Fibroblast of skin of right biceps (primary cell): ENCODE measurements at places on chromosomes 16 and 17.

- DNase-seq: no peak
Measured at GRCh38 chr17:74712756-74713155, at the start of gene CD300LF. CD300LF (minus strand) TSS chr17:74712923; CDS start chr17:74712866, 57 bp downstream.

GRCh38 chr17:2102931-2103809 lies 48.3 kb downstream of the HIC1 start:
- peak; percentile 92 for DNase-seq

- DNase-seq: peak; percentile 60
Measured at GRCh38 chr17:63082952-63083351, 116.9 kb downstream of the TANC2 start.

- peak; percentile 66 for DNase-seq
Measured at GRCh38 chr17:20091174-20092029, 82.2 kb downstream of the SPECC1 start.

DNA sequence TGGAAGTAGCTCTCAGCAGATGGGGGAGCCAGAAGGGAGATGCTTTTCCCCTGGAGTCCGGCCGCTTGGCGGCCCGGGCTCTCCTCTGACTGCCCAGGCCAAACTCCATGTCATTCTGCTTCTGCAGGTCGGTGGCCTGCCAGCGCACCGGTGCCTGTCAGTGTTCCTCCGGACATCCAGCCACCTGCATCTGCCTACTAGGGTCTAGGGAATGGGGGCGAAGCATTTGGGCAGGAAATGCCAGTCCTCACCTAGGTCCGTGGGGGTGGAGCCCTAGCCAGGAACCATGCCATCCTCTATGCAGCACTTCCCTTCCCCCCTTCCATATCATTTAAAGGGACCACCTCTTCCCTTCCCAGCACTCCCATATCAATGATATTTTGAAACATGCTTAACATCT lies 34.2 kb downstream of the GJC1 start:
- DNase-seq: no peak

DNA sequence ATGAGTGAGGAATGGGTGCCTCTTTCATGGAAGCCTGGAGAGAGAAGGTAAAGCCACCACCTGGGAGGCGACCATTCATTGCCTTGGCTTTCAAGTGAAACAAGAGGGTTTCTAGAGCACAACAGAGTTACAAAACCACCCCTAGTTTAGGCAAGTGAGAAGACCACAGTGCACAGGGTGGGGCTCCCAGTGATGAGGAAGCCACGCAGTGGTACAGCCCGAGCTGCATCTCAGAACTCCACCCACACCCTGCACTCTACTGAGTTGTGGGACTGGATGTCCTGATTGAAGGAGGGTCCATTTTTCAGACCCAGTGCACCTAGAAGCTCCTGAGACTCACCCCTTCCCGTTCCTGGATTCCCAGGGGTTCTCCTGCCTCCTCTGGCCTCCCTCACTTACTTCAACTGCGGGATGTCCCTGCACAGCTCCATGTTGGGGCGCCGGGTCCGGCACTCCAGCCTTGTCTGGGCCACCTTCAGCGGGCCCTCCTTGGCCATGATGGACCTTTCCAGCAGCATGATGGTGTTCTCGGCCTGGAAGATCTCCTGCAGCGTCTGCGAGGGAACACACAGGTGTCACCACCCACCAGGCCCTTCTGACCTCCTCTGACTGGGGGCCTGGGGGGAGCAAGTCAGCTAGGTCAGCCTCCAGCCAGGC lies 55.1 kb upstream of the EMP2 start:
- no peak for DNase-seq

- DNase-seq: no peak
Measured at GRCh38 chr17:78039581-78039980, 81.1 kb downstream of the TNRC6C start.

DNA sequence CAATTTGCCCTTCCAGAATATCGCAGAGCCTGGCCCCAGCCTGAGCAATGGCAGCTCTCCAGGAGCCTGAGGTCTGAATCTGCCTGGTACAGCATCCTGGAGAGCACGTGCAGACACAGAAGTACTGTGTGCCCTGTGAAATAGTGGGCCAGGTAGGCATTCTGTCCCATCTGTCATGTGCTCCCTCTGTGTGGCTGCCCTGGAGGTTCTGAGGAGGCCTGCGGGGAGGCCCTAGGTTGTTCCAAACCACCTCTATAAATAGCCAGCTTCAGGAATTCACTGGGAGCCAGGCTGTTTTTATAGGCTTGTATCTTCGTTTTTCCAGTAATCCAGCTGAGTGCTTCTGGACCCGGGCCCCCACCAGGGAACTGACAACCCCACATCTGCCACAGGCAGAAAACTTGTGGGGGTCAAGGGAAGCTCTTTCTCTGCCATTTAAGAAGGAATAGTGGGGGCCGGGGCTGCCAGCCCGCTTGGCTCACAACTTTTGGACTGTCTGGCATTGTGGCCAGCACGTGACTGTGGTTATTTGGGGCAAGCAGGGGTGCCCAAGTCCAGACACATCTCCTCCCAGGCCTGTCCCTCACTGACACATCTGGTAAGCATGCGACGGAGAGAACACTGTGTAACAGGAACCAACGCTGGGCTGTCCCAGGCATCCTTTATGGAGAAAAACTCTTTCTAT lies 356.3 kb upstream of the TNRC6C start:
- peak; percentile 41 for DNase-seq

DNA sequence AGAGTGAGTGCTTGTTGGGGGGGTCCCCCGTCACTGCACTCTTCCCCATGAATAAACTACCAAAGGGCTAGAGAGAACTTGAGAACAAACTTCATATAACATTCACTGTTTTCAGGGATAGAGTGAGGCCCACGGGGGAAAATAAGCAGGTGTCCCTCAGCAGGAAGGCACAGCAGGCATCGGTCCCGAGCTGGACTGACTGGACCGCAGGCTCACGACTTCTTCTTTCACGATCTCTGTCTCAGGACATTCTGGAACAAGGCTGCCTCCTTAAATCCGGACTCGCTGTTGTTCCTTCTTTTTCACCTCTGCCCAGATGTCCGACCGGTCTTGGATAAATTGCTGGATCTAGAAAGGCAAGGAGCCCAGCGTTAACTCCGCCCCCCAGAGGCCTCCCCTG lies 14.8 kb downstream of the CCDC42 start:
- no peak for DNase-seq

- no peak for DNase-seq
Measured at GRCh38 chr16:77336637-77337036, 98.2 kb downstream of the ADAMTS18 start.

DNA sequence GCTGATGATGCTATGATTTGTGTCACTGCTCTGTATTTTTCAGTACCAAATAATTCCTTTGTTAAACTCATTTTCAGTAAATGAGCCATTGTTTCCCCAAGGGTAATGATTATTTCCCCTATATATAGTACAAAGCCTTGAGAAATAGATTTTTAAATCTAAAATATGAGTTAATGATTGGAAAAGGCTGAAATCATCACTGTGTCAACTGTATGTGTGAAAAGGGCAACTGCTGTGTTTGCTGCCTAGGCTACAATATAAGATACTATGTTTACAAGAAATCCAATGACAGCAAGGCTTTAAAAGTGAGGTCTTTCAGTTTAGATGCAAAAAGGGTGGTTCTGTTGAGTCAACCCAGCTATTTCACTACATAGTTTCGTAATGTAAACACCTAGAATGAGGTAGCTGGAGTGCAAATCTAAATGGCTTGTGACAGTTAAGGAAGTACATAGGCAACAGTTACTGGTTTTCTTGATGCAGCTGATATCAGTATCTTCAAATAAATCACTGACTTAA lies 15.3 kb downstream of the NLK start:
- DNase-seq: peak; percentile 21

DNA sequence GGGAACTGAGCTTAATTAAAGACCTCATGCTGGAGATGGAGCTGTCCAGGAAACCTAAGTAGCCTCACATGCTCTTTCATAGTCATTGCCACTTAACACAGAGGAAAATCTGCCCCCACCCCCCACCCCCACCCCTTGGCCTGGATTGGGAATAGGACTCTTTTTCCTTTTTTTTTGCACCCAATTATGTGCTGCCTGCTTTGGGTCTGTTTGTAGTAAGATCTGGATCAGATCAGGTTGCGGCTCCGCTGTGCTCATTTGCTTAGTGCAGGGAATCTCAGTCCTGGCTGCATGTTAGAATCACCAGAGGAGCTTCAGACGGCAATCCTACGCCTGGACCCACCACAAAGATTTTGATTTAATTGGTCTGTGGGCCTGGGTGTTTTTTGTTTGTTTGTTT lies 219.0 kb downstream of the UTP18 start:
- DNase-seq: no peak

DNA sequence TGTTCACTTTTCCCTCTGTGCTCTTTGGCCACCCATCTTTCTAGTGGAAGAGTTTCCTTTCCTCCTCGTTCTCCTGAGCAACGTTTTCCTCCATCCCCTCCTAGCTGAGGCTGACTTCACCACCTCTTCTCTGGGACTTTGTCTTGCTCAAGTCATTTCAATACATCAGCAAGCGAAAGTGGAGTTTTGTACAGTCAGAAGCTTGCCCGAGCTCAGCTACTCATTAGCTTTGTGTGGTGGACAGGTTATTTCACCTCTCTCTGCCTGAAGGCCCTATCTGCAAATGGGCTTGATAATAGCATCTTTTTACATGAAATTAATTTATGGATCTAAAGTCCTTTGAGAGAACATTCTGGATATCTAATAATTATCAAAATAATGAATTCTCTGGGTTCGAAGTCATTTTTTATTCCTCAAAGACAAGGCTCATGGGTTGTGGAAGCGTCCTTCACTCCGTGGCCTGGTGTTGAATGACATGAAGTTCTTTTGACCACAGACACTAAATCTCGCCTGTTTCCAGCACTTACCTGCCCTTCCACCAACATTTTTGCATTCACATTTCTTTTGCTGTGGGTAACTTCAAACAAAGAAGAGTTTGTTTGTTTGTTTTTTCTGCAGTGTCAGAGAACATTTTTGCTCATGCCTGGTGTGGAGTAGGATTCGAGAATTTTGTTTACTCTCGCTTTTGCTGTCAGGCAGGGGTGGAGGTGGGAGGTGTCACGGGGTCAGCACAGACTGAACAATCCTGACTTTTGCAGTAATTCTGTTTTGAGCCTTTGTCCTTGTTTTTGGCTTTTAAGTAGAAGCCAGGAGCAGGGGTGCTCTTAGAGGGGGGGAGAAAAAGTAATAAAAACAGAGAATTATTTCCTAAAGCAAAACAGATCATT lies 155.0 kb upstream of the CACNG5 start:
- DNase-seq: no peak

- peak; percentile 81 for DNase-seq
Measured at GRCh38 chr16:47142821-47143676, 696 bp downstream of the NETO2 start.

- no peak for DNase-seq
Measured at GRCh38 chr17:57956291-57957119, 1.3 kb upstream of the CUEDC1 start.

- DNase-seq: peak; percentile 24
Measured at GRCh38 chr16:77437859-77438258, 3.0 kb upstream of the ADAMTS18 start.
